Stimulated activated CD4-positive, alpha-beta T cell treated with anti-CD3 and anti-CD28 coated beads, Interleukin-12 subunit alpha, Interleukin-12 subunit beta, amount 100 ng/mL, for 48 hours (primary cell): ENCODE measurements at places on chromosomes 6 and 20.

DNA sequence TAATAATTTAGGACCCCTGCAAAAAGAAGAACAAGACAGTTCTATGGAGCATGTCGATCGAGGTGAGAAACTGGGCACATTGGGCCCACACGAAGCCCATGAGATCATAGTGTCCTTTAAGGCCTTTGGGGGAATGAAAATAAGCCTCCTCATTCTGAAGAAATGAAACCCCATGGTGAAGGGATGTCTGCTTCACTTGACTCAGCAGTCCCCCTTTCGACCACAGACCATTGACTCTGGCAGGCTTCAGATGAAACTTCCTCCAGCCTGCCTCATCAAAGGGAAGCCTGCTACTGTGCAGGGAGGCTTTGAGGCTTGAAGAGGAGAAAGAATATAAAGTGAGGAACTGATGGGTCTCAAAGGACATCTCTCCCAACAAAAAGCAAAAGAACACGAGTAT is 144.2 kb upstream of the FBXL4 start:
- DNase-seq: no peak

DNA sequence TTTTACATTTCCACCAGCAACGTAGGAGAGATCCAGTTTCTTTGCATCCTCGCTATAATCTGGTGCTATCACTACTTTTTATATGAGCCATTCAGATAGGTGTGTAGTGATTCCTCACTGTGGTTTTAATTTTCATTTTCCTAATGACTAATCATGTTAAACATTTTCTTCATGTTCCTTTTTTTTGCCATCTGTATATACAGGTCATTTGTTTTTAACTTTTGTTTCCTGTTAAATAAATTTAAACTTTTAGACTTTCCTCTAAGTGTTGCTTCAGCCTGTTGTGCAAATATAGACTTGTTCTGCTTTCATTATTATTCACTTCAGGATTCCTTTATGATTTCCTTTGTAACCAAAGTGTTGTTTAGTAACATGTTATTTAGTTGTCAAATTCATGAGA is 697.4 kb downstream of the PTPRT start:
- DNase-seq: no peak

GRCh38 chr6:111909238-111909637 is 36.0 kb upstream of the FYN start:
- no peak for DNase-seq

DNA sequence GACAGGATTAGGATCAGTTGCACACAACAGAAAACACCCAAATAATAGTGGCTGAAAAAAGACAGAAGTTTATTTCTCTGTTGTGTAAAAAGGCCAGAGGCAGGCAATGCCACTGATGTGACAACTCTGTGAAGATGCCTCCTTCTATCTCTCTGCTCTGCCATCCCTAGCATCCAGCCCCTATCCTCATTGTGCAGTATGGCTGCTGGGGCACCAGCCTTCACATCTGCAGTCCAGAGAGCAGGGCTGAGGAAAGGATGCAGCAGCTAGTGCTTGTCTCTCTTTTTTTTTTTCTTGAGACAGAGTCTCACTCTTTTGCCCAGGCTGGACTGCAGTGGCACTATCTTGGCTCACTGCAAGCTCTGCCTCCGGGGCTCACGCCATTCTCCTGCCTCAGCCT is 6.4 kb upstream of the ADA start:
- no peak for DNase-seq

- no peak for DNase-seq
Observed at GRCh38 chr6:23561732-23562131, 564.3 kb upstream of the NRSN1 start.

DNA sequence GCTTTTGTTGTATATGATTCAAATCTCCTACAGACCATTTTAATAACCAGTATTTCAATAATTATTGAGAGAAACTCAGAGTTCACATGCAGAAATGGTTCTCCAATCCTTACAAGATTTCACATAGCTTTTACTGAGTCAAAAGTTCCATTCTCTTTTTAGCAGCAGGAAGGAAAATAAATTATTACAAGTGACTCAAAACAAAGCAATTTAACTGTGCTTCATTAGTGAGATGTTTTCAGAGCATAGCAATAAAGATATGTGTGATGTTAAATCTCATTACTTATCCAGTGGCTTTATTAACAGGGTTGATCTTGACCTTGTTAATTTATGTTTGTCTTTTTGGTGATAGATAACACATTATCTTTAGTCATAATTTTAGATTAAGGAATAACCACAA is 22.0 kb downstream of the KIF13A start:
- no peak for DNase-seq

- no peak for DNase-seq
Observed at GRCh38 chr20:59069026-59069425, 26.4 kb upstream of the PRELID3B start.

- no peak for DNase-seq
Observed at GRCh38 chr6:139981066-139981624, 606.7 kb upstream of the CITED2 start.

DNA sequence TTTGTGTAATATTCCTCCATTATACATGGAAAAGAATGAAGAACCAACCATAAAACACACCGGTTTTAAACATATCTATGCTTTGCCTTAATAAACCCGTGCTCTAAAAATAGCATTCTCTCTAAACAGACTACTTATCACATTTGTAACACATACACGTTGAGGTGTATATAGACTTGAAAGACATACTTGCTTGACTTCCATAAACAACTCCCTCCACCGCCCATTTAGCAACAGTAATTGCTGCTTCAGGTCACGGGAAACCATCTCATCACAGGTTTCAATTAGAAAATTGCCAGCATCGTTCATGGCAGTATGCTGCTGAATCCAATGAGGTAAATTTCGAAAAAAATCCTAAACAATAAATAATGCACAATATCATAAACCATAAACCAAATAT is 174.0 kb downstream of the SYNE1 start:
- no peak for DNase-seq

- DNase-seq: no peak
Observed at GRCh38 chr20:50730765-50731054, 670 bp upstream of the PARD6B start.

GRCh38 chr6:84422380-84422968 is 195.0 kb upstream of the CEP162 start:
- no peak for DNase-seq

DNA sequence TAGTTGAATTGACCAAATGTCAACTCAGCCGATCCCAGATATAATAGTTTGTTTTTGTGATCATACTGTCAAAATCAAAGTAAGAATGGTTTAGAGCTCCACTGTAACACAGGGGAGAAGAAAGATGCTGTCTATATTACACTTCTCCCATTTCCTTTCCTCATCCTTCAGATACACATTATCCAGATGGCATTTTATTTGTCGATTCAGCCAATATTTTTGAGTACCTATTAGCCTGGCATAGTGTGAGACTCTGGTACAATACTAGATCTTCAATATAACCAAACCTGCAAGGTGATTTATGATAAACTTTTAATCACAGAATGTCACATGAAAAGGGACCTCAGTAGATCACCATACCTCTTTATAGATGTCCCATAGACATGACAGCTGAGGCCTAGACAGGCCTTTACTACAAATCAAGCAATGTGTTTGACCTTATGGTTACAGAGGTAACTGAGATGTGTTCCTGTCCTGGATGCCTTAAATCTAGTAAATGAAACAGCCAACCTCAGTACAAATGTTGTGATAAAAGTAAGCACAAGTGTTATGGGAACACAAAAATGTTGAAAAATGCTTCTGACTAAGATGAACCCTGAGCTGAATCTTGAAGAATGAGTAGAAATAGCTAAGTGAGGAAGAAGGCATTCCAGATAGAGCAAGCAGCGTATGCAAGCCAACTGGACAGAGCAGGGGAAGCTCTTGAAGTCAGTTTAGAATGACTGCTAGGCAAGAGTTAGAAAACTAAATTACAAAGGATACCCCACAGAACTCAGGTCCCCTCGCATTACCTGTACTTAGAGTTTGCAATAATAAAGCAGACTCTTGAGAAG is 1.9 kb downstream of the FBXO9 start:
- DNase-seq: no peak

- DNase-seq: no peak
Observed at GRCh38 chr20:36084897-36085613, 69.5 kb upstream of the EPB41L1 start.

- no peak for DNase-seq
Observed at GRCh38 chr6:5817869-5818268, 188.9 kb downstream of the NRN1 start.

GRCh38 chr6:119310486-119311036 is 39.0 kb downstream of the MAN1A1 start:
- peak; percentile 9 for DNase-seq

DNA sequence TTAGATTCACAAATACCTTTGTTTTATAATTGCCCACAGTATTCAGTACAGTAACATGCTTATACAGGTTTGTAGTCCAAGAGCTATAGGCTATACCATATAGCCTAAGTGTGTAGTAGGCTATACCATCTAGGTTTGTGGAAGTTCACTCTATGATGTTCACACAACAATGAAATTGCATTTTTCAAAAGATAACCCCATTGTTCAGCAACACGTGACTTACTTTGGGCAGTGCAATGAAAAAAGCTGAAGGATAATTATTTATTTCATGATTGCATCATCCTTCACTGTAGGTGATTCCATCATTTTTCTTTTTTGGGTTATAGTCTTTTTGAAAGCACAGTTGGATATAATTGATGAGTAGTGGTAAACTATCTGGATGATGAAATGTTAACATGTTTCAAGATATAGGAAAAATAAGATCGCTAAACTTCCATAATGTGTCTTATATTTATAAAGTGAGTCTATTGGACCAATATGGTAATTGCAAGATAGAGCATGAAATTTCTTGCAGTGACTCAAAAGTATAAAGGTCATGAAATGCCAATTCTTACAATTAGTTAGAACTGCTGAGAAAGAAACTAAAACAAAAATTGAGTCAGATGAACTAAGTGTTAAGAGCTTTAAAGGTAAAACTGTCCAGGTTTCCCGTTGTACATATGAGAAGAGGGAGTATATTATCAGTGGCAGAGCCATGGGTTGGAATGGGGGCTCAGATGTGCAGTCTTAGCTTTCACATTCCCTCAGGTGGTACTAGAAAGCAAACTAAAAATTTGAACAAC is 164.4 kb downstream of the ZFAND3 start:
- no peak for DNase-seq

DNA sequence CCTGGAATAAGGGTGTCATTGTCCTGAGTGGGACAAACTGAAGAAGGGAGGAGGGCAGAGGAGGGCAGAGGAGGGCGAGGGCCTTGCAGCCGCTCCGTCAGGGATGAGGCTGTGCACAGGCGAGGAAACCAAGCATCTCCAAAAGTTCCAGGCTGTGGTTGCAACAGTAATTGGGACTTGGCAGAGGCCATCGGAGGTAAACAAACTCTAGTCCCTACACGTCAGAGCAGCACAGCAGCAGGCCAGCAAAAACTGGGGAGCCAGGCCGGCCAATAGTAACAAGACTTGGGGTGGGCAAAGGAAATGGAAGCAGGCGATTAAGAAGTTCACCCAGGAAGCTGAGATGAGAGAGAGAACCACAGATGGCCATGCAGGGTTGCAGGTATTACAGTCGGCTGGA is 142.8 kb downstream of the SMOC2 start:
- no peak for DNase-seq

- peak; percentile 50 for DNase-seq
Observed at GRCh38 chr6:491233-491632, 99.7 kb downstream of the IRF4 start.

DNA sequence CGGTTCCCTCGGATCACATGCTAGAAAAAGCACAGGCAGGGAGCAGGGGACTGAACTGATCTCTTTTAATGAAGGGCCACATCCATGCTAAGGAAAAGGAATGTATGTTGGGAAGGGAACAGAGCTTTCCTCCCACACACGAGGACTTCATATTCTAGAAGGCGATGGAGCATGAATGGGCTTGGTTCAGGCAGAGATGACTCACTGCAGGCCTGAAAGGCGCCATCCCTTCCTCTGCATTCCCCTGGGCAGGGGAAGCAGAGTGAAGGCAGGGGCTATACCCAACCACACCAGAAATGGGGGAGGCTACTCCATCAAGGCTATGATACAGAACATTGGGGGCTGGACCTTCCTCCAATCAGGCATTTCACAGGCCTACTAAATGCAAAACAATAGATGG is 30.6 kb downstream of the ELMO2 start:
- no peak for DNase-seq

GRCh38 chr20:39533858-39534257 is 571.7 kb downstream of the DHX35 start:
- DNase-seq: no peak

GRCh38 chr6:82484737-82485626 is 121.4 kb downstream of the TPBG start:
- DNase-seq: no peak

DNA sequence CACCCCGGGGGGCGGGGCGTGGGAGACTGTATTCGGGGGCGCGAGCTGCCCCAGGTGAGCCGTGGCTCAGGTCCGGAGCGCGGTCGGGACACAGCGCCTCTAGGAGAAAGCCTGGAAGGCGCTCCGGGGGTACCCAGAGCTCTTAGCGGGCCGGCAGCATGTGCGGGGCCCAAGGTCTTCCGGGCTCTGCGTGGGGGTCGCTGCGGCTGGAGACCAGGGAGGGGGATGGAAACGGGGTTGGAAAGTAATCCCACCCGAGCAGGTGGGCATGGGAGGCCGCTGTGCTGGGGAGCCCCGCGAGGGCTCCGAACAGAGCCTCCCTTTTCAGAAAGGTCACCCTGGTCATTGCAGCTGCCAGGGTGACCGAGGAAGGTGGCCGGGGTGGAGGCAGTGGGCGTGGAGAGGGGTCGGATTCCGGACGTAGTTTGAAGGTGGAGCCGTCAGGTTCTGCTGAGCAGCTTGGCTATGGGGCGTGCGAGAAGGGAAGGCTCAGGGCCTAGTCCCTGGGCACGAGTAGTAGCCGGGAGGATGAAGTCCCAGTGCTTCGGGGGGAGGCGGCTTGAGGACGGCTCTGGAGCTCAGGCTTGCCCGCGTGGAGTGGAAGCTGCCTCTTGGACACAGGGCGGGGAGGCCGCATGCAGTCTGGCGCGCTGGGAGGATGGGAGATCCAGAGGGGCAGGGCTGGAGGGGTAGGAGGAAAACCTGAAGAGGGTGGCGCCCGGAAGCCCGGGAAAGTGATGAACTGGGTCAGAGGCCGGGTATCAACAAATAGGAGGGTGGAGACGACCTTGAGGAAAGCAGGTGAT is at the start of gene SIRT5:
Gene SIRT5 (plus strand): TSS at position 31 of the 806 bp plus-strand sequence. CDS start 9,510 bp downstream, outside the sequence.
- peak; percentile 56 for DNase-seq

DNA sequence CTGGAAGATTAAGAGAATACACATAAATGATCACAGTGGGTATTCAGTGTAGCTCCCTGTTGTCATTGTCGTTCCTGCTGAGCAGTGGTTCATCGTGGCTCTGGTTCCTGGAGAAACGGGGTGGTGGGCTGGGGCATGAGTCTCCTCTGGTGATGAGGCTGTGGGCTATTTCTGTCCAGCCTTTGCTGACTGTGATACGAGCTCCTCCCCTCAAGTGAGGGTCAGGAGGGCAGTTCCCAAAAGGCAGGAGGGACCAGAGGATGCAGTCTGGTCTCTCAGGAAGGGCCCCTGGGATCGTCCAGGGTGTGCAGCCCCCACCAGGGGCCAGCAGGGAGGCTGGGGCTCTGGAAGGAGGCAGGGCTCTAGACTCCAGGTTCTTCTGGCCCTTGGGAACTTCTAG is 31.1 kb upstream of the DLGAP4 start:
- no peak for DNase-seq
